ENCODE measurements at places on chromosomes 11 and 22.

GRCh38 chr22:27416511-27417420 lies 384.8 kb downstream of the MN1 start:
- DNase-seq: no peak

DNA sequence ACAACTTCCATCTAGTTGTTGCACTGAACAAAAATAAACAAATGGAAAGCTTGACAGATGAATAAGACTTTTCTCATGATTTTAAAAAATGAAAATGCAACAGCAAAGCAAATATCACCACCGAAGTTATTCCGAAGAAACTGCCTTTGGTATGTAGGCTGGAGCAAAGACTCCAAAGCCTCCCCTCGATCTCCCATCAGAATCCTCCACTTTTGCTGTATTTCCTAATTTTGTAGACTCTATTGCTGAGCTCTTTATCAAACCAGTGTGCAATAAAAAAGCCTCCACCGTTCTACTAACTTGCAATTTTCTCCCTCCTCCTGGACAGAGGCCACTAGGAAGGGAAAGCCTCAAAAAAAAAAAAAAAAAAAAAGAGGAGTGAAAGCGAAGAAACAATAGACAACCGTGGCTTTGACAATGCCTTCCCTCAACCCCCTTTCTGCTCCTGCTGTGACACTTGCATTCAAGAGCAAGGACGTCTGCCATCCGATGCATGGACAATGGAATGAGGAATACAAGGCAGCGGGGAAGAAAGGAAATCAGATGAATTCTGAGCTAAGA lies 190.9 kb upstream of the BLID start:
- no peak for DNase-seq

DNA sequence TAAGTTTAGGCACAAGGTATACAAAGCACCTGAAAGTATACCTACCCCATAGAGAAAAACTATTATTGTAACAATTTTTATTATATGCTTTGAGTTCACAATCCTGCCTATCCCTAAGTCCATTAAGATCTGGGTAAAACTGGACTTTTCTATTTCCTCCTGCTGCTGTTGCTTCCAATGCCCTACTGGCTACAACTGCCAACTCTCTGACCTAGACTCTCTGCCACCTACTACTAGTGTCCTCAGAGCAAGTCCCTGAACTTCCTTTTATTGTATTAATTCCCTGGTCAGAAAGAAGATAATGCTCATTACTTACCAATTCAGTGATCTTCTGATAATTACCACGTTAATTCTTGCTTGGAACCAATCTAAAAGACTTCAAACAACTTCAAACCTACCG lies 70.3 kb downstream of the RBFOX2 start:
- DNase-seq: no peak

- no peak for DNase-seq
These were observed 49.8 kb downstream of the SMCO4 start for GRCh38 chr11:93493252-93493897.

DNA sequence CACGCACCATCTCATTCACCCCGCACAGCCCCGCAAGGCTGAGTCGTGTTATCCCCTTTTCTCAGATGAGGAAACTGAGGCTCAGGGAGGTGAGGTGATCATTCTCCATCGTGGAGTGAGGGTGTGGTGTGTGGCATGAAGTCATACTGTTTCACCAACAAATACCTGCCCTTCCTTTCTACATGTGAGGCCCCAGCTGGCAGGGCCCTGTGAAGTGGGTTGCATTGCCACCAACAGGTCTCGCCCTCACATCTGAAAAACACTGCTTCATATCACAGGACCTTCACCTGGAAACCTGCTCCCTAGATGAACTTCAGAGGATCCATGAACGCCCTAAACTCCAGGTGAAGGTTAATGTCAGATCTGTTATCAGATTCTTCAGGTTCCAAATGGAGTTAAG lies 4.3 kb downstream of the SSTR3 start:
- no peak for DNase-seq

DNA sequence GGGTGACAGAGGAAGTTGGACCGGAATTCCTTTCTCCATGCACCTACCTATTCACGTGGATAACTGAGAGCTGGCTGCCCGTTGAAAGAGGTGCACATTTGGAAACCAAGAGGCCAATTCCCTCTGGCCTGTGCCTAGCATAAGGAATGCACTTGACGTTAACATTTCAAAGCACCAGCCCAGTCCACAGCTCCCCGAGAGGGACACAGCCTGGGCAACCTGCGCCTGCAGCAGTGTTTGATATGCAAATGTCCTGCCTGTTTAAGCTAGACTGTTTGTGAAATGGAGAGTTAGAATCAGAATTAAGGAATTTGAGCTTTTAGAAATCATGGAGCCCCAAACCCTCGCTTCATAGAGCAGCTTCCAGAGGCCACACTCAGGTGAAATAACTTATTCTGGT lies 126.1 kb downstream of the DSCAML1 start:
- DNase-seq: no peak

DNA sequence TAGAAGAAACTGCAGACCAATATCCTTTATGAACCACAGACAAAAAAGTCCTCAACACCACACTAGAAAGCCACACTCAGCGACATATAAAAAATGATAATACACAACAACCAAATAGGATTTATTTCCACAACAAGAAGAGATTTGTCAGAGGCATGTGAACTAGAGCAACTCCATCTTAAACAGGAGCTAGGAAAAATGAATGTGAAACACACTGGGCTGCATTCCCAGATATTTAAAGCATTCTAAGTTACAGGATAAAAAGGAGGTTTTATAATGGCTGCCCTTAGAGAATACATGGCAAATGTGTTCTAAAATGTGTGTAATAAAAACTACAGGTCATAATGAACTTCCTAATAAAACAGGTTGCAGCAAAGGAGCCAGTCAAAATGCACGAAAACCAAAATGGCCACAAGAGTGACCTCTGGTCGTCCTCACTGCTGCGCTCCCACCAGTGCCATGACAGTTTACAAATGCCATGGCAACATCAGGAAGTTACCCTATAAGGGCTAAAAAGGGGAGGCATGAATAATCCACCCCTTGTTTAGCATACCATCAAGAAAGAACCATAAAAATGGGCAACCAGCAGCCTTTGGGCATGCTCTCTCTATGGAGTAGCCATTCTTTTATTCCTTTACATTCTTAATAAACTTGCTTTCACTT lies 21.8 kb downstream of the XKR3 start:
- no peak for DNase-seq

- DNase-seq: no peak
These were observed 3.6 kb downstream of the IL18 start for GRCh38 chr11:112160091-112160848.

DNA sequence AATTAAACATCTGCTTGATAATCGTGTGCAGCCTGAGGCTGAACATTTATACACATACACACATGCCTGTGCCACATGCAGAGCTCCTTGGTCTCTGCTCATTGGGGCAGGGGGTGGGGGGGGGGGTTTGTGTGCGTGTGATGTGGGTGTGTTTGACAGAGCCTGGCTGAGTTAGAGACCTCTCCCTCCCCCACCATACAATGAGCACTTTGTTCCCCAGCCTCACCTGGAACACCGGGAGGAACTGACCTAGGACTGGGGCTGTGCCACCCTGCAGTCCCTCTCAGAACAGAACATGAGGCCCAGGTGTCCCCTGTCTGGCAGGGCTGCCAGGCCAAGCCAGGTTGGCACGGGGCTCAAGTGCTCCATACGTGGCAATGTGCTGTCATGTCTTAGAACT lies 96.6 kb downstream of the TP53I11 start:
- DNase-seq: no peak

- no peak for DNase-seq
These were observed 397 bp downstream of the OR52N2 start for GRCh38 chr11:5809122-5809519.

DNA sequence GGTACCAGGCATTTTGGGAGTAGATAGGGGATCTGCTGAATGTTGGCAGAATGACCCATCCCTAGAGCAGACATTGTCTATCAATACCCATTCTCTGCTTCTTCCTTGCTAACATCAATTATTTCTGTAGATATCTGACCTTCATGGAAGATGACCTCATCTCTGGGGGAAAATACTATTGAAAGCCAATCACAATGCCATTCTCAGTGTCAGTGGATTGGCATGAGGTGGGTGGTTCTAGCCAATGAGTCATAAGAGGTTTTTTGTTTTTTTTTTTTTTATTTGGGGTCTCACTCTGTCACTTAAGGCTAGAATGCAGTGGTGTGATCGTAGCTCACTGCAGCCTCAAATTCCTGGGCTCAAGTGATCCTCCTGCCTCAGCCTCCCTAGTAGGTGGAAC lies 42.5 kb downstream of the SNX19 start:
- DNase-seq: no peak

DNA sequence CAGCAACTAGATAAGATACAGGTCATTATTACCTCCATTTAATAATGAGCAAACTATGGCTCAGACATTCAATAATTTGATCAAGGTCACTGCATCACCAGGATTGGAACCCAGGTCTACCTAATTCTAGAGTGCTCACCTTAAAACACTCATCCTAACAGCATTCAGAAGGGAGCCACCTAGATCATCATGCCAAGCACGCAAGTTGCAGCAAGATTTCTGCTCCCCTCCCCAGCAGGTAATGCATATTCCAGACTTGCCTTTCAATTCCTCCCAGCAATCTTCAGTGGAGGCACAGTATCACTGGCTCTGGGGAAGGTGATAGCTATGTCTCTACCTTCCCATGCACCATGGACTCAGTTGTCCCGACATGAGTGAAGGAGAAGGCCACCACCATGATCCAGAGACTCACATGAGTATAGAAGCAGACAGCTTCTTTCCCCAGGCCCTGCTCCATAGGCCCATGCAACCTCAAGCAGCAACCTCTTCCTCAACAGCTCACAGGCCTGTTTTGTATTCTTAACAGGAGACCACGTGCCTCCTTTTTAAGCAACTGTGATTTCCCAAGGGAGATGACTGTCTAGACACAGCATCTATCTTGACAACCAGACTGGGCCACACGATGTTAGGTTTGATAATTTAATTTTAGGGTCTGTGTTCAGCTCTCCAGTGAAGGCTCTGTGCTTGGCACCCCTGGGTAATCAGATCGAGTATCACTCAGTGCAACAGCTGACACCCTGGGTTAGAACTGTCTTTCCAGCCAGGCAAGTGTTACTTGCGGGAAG lies 36.4 kb downstream of the RAB30 start:
- no peak for DNase-seq

DNA sequence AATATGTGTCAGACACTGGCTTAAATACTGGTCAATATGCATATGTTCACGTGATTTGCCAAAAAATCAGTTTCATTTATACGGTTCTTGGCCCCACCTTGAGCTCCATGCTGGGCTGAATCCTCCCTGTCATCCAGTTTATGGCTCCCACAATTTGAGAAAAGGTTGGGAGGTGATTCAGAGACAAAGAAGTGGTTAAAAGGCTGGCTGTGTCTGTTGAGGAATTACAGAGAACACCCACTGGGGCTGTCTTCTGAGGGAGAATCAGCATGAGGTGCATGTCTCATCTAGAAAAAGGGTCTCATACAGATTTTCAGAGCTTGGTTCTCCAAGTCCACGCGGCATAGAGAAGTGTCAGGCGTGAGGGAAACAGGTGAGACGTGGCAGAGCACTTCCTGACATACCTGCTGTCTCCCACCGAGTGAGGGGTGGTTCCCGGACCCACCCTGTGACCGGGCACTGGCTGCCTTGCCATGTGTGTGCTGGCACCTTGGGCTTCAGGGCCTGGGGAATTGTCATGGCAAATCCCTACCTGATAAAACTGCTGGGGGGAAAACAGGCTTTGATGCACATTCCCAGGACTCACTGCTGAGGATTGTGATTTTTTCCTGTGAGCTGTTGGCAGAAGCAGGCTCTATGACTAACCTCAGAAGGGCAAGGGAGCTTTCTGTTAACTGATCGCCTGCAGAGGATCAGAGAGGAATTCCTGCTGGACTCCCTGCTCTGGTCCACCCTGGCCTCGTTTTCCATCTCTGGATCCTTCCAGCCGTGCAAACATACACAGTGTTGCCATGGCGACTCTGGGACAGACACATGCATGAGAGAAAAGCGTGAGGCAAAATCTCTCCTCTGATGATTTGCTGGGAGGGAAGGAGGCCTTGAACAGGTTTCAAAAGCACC lies 223.6 kb downstream of the ADAMTS15 start:
- no peak for DNase-seq

DNA sequence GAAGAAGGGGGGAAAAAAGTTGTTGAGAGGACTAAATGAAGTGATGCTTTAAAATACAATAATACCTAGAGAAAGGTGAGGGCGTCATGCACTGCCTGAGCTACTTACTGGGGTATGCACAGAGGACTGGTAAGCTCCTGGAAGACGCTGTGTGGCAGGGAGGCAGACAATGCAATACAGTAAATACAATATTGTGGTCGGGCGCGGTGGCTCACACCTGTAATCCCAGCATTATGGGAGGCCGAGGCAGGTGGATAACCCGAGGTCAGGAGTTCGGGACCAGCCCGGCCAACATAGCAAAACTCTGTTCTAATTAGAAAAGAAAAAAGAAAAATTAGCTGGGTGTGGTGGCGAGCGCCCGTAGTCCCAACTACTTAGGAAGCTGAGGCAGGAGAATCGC lies 683 bp upstream of the SYTL2 start:
- DNase-seq: no peak

- DNase-seq: peak; percentile 71
These were observed 18.7 kb upstream of the SCGB1D1 start for GRCh38 chr11:62171261-62171723.

GRCh38 chr11:125214601-125215565 lies 50.3 kb downstream of the PKNOX2 start:
- no peak for DNase-seq

- no peak for DNase-seq
These were observed 24.4 kb downstream of the SHANK3 start for GRCh38 chr22:50696799-50697561.

DNA sequence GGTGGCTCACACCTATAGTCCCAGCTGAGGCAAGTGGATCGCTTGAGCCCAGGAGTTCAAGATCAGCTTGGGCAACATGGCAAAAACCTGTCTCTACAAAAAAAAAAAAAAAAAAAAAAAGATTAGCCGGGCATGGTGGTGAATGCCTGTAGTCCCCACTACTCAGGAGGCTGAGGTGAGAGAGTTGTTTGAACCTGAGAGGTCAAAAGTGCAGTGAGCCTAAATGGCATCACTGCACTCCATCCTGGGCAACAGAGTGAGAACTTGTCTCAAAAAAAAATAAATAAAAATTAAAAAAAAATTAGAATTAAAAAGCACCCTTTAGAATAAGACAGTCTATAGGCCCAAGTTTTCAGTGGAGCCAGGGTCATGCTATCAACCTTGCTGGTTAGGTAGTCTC lies 95.5 kb downstream of the PDHX start:
- no peak for DNase-seq

DNA sequence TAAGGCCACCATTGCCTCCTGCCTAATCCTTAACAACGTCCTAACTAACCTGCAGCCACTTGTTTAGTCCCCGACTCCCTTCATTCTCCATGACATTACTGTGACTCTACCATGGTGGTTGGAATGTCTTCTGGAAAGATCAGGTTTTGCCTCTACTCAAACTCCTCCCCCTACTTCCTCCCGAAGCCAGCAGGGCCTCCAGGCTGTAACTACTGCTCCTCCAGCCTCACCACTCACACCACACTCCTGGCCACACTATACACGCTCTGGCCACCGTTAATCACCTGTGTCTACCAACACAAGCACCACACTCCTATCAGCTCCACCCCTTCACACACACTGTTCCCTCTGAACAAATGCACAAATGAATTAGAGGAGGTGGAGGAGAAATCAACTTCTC lies 69.2 kb downstream of the PACSIN2 start:
- DNase-seq: no peak

- no peak for DNase-seq
These were observed 2.7 kb upstream of the TMPRSS4 start for GRCh38 chr11:118074091-118074685.

- peak; percentile 51 for DNase-seq
These were observed 22.0 kb downstream of the RHBDD3 start for GRCh38 chr22:29245626-29246385.

All from activated CD4-positive, alpha-beta T cell treated with anti-CD3 and anti-CD28 coated beads, Interleukin-2, amount 50 U/mL, for 24 hours (primary cell).